Kasumi-1 (cell line): ENCODE measurements at places on chromosomes 3 and 15.

- DNase-seq: no peak
Measured at GRCh38 chr3:9311228-9311627, 51.6 kb upstream of the THUMPD3 start.

- DNase-seq: no peak
Measured at GRCh38 chr15:46710401-46710960, 1006.8 kb upstream of the SEMA6D start.

- no peak for DNase-seq
Measured at GRCh38 chr3:113218681-113219045, 7.3 kb downstream of the BOC start.

- DNase-seq: no peak
Measured at GRCh38 chr3:45425237-45425933, 37.0 kb downstream of the LARS2 start.

- DNase-seq: no peak
Measured at GRCh38 chr3:171632766-171633165, 172.6 kb upstream of the TNIK start.

DNA sequence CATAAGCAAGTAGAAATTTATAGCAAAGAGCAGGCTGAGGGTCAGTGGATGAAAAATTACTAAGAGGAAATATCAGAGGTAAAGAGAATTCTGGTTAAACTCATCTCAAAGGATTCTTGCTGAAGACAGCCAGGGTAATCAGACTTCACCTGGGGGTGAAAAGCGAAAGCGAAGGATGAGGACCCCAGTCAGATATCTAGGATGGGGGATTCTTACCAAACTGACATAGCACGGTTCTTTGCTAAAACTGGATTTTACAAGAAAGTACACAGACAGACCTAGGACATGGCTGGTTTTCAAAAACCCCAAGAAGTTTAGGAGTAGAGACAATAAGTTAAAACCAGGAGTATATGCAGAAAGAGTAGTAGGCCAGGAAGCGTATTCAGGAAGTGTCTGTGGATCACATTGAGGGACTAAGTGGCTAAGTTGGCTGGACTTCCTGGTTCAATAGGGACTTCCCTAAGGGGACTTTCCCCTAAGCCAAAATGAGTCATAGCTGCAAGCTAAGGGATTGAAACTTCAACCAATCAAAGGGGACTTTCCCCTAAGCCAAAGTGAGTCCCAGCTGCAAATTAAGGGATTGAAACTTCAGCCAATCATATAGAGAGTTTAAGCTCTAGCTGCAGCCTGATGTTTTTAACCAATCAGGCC, 2.4 kb upstream of the CFAP91 start:
- DNase-seq: peak; percentile 45
